ENCODE measurements at places on chromosomes 12 and 14.
A peak's percentile ranks its signal among the peaks of the same experiment; 100 is the strongest.

- DNase-seq: no peak
Observed at GRCh38 chr14:36505892-36506731, 13.9 kb downstream of the NKX2-1 start.

- DNase-seq: peak; percentile 16
Observed at GRCh38 chr14:89936654-89937185, 17.8 kb downstream of the EFCAB11 start.

- no peak for DNase-seq
Observed at GRCh38 chr12:41936333-41936732, 208.3 kb downstream of the GXYLT1 start.

DNA sequence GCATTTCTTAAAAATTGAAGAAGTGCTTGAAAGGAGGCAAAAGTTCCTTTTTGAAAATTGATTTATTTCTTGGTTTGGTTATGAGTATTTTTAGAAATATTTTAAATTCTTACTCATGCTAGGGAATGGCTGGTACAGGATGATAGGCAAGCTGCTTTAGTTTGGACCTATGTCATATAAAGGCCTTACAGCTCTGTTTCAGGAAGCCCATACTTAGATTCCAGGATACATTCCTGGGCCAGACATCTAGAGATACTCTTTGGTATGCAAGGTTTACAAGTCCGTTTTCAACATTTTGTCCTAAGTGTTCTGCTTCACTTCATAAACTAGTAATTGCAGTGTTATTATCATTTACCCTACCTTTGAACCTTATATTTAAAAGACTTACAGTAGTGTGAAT is 186.8 kb downstream of the FUT8 start:
- DNase-seq: no peak

DNA sequence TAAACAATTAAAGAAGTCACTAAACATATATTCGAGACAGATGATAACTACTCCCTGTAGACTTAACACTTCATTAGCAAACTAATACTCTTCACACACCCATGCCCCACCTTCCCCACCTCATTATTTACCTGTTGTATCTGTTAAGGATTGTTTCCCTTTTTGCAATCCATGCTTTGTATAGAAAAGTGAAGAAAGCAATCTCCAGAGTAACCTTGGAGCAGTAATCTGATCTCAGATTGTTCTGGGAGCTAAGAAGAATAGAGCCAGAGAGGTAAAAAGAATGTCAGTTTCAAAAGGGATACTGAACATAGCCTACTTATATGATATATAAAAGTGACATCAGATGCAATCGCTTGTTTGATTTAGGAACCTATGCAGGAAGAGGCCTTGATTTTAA is 37.4 kb downstream of the PLEKHA5 start:
- DNase-seq: no peak

Measured in NAMALWA (cell line).